M059J (cell line): ENCODE measurements at places on chromosomes 1 and 21. TPM values are rescaled to one million over a fixed set of nuclear protein-coding genes. Genes with fewer than 3 reads are reported as not detected.

ZNHIT6 gene
- total RNA-seq: 7.0 and 13.8 TPM in 2 replicates

OMA1 gene
- 18.9 and 21.4 TPM in 2 replicates for total RNA-seq

UBE2U gene
- total RNA-seq: not detected in 2 replicates

KCNK2 gene
- total RNA-seq: 7.5 and 9.9 TPM in 2 replicates

PGLYRP4 gene
- total RNA-seq: not detected in 2 replicates

PLA2G4A gene
- 5.6 and 10.2 TPM in 2 replicates for total RNA-seq

SERTAD4 gene
- 1.8 and 4.2 TPM in 2 replicates for total RNA-seq

KRTAP10-3 gene
- total RNA-seq: not detected in 2 replicates

KIRREL1 gene
- 58.6 and 103 TPM in 2 replicates for total RNA-seq

COL6A1 gene
- total RNA-seq: 147 and 271 TPM in 2 replicates

C1orf87 gene
- total RNA-seq: not detected in 2 replicates

ACTA1 gene
- not detected in 2 replicates for total RNA-seq

GPR37L1 gene
- not detected in 2 replicates for total RNA-seq

BACE2 gene
- 194 and 229 TPM in 2 replicates for total RNA-seq

CYP4A22 gene
- total RNA-seq: not detected in 2 replicates

DNA sequence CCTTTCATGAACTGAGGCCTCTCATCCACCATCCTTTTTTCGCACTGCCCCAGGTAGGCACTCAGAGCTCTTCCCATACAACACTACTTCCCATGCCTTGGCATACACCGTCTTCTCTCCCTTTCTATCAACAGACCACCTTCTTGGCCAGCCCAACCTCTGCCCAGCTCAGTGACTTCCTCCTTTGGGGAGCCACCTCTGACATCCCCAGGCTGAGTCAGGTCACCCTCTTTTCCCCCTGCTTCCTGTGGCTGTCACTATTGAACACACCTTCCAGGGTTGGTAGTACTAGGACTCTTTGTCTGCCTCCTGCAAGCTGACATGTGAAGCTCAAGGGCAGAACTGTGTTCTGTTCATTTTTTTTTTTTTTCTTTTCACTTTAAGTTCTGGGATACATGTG is 283.2 kb downstream of the SETD4 start:
- DNase-seq: no peak

- DNase-seq: peak; percentile 65
Observed at GRCh38 chr1:15206418-15207030, 40.5 kb upstream of the FHAD1 start.

DNA sequence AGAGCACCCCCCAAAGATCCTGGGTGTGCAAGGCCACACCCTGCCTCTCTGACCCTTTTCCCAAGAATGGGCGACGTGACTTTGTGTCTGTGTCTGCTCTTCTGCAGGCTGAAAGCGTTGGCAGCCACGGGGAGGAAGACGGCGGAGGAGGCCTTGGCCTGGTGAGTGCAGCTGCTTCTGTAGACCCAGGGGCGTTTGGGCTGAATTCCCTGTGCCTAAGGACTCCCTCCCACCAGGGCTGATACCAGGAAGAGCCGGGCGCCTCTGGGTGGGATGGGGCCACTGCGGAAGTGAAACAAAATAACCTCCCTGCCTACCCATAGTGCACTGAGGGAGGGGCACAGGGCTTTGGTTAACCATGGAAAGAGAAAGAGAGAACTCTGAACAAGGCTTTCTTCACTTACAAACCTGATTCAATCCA is 2.5 kb downstream of the UBASH3A start:
- DNase-seq: no peak

DNA sequence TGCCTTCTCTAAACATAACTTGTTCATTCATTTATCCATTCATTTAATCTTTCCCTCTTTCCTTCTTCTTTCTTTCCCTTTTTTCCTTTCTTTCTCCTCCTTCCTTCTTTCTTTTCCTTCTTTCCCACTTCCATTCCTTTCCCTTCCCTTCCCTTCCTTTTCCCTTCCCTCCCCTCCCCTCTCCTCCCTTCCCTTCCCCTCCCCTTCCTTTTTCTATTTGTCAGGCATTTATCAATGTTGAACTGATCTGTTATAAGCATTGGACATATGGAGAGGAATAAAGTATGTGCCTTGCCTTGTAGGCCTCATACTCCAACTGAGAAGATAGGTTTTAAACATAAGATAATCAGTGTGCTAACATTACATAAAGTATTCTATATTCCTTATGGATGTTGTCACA is 23.7 kb upstream of the ATP6V1G3 start:
- no peak for DNase-seq

DNA sequence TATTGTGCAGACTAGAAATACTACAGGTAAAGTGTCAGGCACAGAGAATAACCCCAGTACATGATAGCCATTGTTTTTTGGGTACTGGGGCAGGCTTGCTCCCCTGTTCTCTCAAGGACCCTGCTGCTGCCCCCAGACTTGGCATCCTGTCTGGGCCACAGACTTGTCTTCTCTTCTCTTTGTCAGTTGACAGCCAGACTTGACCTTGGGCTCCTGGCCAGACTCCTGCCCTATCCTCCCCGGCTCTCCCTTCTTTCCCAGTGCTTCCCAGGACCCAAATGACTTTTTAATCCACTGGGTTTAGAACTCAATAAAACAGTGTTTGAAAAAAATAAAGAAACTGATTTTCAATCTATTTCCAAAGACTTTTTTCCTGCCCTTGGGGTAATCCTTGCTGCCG is 43.2 kb downstream of the ZSCAN20 start:
- no peak for DNase-seq

- DNase-seq: no peak
Observed at GRCh38 chr1:116811321-116811720, 57.1 kb downstream of the CD2 start.

- no peak for DNase-seq
Observed at GRCh38 chr1:110857964-110858948, 14.7 kb upstream of the CD53 start.

- peak; percentile 98 for DNase-seq
Observed at GRCh38 chr1:85313888-85314696, 37.7 kb upstream of the BCL10 start.

GRCh38 chr1:13651279-13651678 is 48.7 kb upstream of the PRDM2 start:
- peak; percentile 71 for DNase-seq

- no peak for DNase-seq
Observed at GRCh38 chr1:18531503-18531845, 50.7 kb downstream of the KLHDC7A start.

GRCh38 chr1:70092526-70092925 is 112.9 kb downstream of the LRRC40 start:
- no peak for DNase-seq

- DNase-seq: no peak
Observed at GRCh38 chr1:50157306-50157941, 48.7 kb downstream of the ELAVL4 start.

DNA sequence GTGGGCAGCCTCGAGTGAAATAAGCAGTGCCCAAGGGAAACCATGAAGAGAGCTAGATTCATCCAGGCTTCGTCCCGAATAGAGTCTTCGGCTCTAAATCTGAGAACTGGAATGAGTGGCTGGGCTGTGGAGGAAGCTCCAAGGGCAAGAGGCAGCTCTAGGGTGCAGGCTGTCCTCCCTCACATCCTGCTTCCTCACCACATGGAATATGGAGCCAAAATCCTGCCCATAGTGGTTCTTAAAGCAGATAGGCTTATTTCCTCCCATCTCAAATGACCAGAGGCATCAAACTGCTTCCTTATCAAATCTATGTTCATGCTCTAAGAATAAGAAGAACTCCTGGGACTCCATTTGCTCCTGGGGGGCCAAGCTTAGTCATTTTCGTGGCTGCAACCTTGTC is 2.5 kb downstream of the IL24 start:
- DNase-seq: peak; percentile 46

- peak; percentile 89 for DNase-seq
Observed at GRCh38 chr1:75724472-75725022, at the start of gene ACADM. TSS of gene ACADM (plus strand) at chr1:75724709. CDS start at chr1:75724788, 79 bp downstream.

DNA sequence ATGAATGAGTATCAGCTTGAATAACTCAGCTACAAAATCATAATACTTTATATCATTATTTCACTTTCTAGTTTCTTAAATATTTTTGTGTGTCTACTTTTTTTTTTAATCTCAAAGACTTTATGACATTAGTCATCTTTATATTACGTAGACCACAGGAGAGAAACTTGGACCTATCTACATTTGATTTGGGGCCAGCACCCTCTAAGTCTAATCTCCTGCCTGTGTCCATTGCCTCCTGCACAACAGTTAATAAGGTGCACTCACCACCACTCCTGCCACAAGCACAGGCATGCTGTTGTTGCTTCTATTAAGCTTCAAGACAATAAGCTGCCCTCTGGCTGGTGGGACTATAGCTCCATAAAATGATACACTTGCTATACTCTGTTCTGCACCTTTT is 70.4 kb downstream of the DIRAS3 start:
- DNase-seq: peak; percentile 32

GRCh38 chr1:94743862-94744261 is 76.3 kb upstream of the SLC44A3 start:
- DNase-seq: peak; percentile 83

DNA sequence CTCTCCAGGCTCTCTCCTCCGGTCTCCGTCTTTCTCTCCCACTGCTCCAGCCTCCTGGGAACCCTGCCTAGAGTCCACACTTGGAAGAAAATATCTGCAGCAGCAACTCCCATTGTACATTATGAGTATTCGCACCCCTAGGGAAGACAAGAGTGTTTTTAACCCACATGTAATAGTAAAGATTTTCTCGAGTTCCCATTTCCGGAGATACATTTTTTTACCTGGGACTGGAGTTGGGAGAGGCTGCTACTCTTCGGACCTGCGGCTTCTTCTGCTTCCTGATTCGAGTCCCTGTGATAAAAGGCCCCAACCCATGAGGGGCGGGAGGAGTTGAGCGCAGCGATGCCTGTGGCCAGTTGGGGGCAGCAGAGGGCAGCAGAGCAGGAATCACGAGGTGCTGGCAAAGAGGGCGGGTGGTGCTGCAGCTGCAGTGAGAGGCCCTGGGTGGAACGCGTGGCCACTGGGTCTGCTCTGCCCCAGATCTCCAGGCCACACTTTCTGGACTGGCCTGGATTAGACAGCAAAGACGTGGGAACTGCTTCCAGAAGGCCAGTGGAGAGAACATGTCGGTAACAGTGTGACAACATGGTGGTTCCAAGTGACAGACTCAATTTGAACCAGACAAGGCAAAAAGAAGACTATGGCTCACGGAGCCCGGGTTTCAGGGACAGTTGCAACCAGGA is 221.0 kb upstream of the CSF3R start:
- DNase-seq: peak; percentile 48

GRCh38 chr1:43706598-43707189 is 642 bp upstream of the ST3GAL3 start:
- DNase-seq: peak; percentile 55
